ENCODE measurements at places on chromosomes 7 and 10.

- no peak for DNase-seq
Measured at GRCh38 chr10:51716981-51717380, 17.6 kb upstream of the CSTF2T start.

DNA sequence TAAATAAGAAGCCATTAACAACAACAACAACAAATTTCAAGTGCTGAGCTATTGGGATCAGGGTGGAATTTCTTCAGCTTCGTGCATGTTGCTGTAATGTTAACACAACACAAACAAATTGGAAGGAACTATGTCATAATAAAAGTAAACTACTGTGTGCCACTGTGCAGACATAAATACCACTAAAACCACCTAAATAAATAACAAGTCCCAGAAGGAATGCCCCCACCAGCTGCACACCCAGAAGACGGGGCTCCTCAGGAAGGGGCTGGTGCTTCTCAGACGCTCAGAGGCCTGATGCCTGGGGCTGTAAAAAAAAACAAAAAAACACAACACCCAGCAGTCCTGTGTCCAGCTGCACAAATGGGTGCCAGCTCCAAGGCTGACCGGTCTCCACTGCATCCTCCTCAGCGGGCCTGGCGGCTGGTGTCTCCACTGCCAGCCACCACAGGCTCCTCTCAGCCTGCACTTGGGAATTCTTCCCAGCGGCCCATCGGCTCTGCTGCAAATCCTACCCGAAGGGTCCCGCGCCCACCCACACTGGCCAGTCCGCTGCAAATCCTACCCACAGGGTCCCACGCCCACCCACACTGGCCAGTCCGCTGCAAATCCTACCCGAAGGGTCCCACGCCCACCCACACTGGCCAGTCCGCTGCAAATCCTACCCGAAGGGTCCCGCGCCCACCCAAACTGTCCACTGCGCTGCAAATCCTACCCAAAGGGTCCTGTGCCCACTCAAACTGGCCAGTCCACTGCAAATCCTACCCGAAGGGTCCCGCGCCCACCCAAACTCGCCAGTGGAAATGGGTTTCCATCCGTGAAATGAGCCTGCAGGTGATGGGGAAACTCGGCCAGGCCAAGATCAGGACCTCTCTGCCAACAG is 35.8 kb upstream of the DNAAF5 start:
- DNase-seq, result no peak

DNA sequence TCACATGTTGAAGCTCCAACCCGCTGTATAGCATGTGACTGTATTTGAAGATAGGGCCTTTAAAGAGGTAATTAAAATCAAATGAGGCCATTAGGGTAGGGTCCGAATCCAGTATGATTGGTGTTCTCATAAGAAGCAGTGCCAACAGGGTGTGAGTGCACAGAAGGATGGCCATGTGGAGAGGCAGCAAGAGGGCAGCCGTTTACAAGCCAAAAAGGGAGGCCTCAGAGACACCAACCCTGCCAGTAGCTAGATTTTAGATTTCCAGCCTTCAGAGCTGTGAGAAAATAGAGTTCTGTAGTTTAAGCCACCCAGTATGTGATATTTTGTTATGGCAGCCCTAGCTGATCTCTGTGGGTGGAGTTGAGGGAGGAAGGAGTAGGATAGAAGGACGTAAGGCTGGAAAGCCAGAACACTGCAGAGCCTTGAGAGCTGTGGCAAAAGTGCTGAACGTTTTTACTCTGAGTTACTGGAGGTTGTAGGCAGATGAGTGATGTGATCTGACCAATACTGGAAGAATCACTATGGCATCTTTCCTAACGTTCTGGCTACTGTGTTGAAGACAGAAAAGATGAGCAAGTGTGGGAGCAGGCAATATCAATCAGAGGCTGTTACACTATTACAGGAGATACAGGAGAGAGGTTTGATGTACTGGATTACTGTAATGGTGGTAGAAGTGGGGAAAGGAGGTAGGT is 334.9 kb downstream of the ELMO1 start:
- DNase-seq, result no peak

DNA sequence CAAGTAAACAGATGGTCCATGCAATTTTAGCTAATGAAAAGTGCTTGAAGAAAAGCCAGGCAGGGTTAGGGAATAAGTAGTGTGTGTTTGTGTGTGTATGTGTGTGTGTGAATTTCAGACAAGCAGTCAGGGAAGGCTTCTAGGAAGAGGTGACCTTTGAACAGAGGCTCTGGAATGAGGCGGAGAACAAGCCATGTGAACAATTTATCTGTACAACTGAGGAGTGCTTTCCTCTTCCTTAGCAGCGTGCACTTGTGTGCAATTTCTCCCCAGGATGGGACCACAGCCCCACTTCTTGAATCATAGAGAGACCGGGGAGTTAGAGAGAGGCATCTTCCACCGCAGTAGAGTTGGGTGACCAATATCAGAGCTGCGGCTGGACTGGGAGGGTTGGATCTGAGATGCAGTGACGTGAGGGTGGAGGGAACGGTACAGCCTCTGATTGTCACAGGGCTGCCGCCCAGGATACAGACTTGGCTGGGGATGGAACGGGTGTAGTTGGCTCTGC is 69.2 kb upstream of the FAM171A1 start:
- DNase-seq, result no peak

DNA sequence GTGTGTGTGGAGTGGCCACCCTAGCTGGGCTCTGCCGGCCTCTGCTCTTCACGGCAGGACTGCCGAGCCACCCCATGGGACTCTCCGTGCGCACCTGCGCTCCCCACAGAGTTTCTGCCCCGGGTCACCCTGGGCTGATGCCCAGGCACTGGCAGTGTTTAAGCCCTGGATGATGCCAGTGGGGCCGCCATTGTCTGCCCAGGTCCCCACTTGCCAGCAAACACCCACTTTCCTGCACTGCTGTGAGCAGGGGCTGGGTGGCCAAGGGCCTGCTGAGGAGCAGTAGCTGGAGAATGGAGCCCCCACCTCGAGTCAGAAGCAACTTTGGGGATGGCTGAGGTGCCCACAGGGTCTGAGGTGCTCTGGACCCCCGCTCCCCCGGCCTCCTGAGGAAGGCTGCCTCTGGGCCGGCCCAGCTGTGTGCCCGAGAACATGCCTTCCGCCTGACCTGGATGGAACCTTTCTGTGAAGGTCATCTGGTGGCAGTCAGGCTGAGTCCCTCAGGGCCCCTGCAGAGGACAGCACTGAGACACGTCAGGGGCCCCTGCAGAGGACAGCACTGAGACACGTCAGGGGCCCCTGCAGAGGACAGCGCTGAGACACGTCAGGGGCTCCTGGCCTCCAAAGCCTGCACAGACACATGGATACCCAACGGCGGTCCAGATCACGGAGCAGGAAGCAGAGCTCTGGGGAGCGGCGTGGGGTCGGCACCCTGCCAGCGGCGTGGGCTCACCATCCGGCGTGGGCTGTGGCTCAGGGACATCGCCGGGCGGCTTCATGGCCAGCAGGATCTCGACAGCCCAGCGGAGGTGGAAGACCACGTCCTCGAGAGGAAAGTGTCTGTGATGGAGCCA is 62.0 kb downstream of the CFAP46 start:
- DNase-seq, result no peak

- DNase-seq, result no peak
Measured at GRCh38 chr7:48176356-48176893, 5.2 kb downstream of the ABCA13 start.

- no peak for DNase-seq
Measured at GRCh38 chr10:44516891-44517290, 132.0 kb upstream of the CXCL12 start.

DNA sequence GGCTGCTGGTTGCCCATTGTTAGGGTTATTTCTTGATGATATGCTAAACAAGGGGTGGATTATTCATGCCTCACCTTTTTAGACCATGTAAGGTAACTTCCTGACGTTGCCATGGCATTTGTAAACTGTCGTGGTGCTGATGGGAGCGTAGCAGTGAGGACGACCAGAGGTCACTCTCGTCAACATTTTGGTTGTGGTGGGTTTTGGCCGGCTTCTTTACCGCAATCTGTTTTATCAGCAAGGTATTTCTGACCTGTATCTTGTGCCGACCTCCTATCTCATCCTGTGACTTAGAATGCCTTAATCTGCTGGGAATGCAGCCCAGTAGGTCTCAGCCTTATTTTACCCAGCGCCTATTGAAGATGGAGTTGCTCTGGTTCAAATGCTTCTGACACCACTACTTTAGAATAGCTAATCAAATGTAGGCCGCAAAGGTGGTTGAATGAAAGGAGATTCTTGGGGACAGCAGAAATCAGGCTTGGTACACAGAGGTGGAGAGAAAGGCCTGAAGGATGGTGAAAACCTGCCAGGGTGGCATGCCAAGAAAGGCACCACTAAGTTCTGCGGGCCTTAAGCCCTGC is 17.9 kb upstream of the SMO start:
- DNase-seq, result no peak

- no peak for DNase-seq
Measured at GRCh38 chr7:26183545-26184280, 16.8 kb downstream of the HNRNPA2B1 start.

GRCh38 chr7:105990141-105990540 is 27.1 kb downstream of the CDHR3 start:
- DNase-seq, result no peak

DNA sequence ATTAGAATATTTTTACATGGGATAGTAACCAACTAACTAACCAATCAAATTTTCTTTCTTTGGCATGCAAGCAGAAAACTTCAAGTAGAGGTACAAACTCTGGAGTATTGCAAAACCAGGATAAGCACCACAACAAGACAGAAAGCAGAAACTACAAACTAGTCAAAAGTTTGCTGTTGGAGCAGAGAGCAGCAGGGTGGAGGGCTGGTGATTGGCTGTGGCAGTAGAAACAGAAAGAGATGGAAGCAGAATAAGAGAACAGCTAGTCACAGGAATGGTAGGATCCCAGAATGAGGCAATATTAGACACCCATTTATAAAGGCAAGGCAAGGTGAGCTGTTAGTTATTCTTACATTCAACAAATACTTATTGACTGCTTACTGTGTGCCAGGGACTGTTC is 6.8 kb upstream of the MACC1 start:
- DNase-seq, result no peak

GRCh38 chr7:149818536-149818840 is 19.7 kb upstream of the ZNF862 start:
- DNase-seq, result no peak

DNA sequence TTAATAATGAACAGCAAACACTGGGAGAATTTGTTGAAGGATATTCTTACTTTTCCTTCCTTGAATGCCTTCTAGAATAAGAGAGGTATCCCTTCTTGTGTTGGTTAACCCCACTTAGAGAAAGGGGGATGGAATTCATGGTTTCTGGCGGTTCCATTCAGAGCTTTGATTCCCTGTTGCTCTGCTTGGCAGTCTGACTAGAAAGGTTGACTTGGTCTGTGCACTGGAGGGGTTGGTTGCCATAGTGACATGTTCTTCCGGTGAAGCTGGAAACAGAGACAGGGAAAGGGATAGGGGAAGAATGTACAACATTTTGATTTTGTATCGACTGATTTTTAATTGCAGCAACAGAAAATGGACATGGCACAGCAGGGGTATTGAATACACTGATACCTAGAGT is 2.5 kb downstream of the TMEM178B start:
- no peak for DNase-seq

DNA sequence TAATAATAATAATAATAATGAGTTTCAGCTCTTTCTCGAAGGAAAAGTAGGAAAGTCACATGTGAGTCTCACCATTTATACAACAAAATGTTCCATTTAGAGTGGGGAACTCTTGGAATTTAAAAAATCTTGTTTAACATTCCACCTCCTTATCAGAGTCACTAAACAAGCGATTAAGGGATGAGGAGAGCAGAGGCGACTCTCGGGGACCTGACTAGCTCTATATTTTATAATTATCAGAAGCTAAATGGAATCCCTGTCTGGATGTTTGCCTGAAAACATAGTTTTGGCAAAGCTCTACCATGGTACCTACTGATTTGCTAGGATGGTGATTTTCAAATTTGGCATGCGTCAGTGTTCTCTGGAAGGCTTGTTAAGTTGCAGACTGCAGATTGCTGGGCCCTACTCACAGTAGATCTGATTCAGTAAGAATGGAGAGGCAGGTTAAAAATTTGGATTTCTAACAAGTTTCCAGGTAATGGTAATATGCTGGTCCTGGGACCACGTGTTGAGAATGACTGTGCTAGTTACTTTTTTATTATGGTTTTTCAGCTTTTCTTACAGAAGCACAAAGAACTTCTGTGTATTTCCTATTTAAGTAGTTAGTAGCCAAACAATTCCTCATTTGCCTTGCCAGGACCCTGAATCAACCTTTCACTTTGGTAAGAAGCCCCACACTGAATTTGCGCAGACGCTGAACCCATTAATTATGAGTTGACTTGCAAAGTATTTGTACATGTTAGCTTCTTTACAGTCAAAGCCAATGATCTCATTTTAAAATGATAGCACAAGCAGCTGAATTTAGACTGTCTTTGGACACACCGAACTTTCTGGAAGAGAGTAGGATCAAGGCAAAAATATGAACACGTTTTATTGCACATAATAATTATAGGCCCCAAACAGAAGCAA is 39.5 kb downstream of the CPED1 start:
- DNase-seq, result no peak

GRCh38 chr10:62380016-62380415 is 5.8 kb downstream of the ZNF365 start:
- DNase-seq, result no peak

GRCh38 chr10:18325889-18326531 is 185.8 kb downstream of the CACNB2 start:
- no peak for DNase-seq

- DNase-seq, result no peak
Measured at GRCh38 chr10:120460776-120461175, 3.7 kb downstream of the PLPP4 start.

DNA sequence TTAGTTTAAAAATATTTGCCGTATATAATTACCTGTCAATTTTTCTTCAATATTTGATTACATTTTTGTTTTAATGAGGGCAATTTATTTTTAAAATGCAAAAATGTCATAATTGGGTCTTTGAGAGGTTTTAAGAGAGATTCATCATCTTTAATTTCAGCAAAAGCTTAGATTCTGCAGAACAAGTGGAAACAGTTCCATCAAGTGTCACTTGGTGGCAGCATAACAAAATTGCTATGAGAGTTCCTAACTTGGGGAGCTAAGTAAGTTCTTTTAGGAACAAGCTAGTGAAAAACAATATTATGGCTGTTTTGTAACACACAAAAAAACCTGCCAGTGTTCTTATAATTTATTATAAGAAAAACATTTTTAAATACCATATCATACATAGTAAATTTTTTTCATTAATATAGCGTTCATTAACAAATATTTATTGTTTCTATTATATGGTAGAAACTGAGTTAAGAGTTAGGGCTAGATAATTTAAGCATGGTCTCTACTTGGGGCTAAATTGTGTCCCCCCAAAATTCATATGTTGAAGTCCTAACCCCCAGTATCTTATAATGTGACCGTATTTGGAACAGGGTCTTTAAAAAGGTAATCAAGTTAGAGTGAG is 155.2 kb downstream of the MAGI2 start:
- DNase-seq, result no peak

- no peak for DNase-seq
Measured at GRCh38 chr10:34862892-34863291, 47.8 kb upstream of the PARD3 start.

Data from tibial artery (tissue), 4 donors.